ENCODE measurements at places on chromosomes 16 and 17.
A peak's percentile ranks its signal among the peaks of the same experiment; 100 is the strongest.

GRCh38 chr16:67749436-67750078, 30.4 kb upstream of the GFOD2 start:
- DNase-seq, result no peak

DNA sequence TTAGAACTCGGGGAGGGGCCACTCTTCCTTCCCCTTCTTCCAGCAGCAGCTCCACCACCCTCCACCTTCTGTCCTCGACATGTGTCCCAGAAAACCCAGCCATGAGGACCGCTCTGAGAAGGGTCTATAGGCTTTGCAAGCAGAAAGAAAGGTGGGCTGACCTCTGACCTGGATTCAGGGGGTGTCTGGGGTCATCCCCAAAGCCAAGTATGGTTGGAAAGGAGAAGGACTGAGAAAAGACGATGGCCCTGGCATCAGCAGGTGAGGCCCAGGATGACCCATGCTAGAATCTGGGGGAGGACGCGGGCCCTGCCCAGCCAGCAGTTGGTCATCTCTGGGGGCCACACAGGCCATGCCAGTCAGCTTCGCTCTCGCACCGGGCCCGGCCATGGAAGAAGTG, 6.1 kb upstream of the SMIM5 start:
- no peak for DNase-seq

GRCh38 chr16:86508028-86508946, 2.0 kb upstream of the FOXF1 start:
- no peak for DNase-seq

- DNase-seq, result no peak
These were observed 9.8 kb downstream of the CA5A start for GRCh38 chr16:87926246-87927194.

GRCh38 chr17:5226940-5227878, 7.5 kb downstream of the SCIMP start:
- no peak for DNase-seq

- no peak for DNase-seq
These were observed 36.6 kb downstream of the TOM1L2 start for GRCh38 chr17:17935321-17936271.

DNA sequence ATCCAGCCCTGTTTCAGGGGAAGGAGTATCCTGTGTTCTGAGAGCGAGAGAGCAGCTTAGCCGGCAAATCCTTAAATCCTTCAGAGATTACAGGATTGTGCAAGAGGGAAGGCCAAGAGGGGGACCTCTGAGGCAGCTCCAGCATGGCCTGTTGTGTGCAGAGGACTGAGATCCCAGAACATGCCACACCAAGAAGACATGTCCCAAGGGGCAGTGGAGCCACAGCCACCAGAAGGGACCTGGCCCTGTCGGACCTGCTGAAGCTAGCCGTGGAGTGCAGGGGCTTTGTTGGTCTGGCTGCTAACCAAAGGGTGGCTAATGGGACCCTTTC, 1.6 kb upstream of the MRC2 start:
- DNase-seq, result no peak

GRCh38 chr16:1950047-1950446, 4.4 kb downstream of the RPL3L start:
- DNase-seq, result no peak

- DNase-seq, result peak; percentile 66
These were observed at the start of gene METTL26 for GRCh38 chr16:636206-637080. METTL26 (minus strand) TSS chr16:636305; CDS start chr16:636290, 15 bp downstream.

- DNase-seq, result no peak
These were observed 2.8 kb upstream of the XAF1 start for GRCh38 chr17:6753006-6753445.

- no peak for DNase-seq
These were observed 16.2 kb upstream of the NAGLU start for GRCh38 chr17:42519546-42520491.

- no peak for DNase-seq
These were observed 571 bp upstream of the NME1 start for GRCh38 chr17:51152766-51153209.

DNA sequence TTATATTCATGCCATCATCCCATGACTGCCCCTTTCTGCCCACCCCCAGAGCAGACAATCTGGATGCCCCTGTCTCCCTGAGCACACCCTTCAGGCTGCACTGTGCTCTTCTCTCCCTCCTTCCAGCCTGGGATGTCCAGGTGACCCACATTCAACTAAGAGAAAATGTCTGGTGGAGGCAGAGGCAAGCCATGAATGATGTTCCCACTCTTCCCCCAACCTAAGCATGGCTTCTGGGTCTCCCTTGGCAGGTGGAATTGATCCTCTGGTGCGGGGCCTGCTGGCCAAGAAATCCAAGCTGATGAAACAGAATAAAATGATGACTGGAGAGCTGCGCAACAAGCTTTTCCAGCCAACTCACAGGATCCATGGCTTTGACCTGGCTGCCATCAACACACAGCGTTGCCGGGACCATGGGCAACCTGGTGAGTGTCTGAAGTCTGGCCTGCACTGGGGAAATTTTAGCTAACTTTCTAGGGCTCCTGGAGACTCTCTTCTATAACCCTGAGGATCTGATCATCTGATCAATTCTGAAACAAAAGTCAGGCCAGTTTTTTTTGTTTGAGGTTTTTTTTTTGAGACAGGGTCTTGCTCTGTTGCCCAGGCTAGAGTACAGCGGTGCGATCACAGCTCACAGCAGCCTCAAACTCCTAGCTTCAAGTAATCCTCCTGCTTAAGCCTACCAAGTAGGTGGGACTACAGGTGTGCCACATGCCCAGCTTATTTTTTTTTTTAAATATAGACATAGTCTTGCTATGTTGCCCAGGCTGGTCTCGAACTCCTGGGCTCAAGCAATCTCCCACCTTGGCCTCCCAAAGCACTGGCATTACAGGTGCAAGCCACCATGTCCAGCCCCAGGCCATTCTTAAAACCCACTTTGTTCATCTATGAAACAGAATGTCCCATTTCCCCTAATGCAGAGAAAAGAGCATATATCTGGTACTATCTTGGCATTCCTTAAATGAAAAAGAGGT, 14.5 kb downstream of the MPO start:
- DNase-seq, result no peak

DNA sequence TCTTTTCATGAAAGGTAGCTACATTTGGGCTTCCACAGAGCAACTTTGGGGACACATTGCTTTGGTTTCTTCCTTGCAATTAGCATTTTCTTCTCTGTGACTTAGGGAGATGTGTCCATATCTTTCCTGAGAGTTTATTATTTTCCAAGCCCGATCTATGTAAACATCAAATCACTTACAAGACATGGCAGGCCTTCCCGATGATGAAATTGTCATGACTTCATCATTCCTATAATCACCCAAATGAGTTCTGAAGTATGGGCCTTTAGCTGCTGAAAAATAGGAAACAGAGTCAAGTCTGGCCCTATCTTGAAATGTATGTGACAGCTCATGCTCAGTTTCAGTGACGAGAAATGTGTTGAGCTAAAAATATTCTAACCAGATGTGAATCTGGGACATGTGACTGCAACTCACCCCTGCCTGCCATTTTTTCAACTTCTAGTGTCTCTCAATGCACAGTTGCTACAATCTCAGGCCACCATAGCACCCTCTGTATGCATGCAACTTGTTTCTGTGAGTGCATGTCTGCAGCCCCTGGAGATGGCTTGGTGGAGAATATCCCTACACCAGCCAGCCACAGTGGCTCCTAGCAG, 199.6 kb upstream of the MAF start:
- no peak for DNase-seq

GRCh38 chr17:29390851-29391631, 878 bp downstream of the TAOK1 start:
- DNase-seq, result no peak

DNA sequence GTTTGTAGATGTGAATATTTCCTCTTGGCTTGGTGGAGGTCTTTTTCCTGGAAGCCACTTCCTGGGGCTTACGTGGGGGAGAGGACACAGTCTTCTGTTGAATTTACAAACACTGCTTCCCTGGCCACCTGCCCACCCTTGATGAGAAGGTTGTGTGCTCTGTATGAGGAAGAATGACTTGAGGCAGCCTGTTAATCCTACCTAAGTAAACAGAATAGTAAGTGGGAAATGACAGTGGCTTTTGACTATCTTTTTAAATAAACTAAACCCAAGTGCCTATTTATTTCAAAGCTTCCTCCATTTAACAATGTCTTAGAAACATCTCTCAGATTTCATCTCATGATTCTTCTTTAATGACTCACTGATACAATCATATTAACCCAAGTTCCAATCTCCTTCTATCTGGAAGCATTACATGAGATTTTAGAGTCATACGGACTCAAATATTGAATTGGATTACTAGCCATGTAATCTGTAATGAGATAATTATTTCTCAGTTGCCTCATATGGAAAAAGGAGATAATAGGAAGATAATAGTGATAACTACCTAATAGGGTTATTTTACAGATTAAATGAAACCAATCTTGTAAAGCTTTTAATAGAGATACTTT, 96.6 kb upstream of the SMIM36 start:
- no peak for DNase-seq

DNA sequence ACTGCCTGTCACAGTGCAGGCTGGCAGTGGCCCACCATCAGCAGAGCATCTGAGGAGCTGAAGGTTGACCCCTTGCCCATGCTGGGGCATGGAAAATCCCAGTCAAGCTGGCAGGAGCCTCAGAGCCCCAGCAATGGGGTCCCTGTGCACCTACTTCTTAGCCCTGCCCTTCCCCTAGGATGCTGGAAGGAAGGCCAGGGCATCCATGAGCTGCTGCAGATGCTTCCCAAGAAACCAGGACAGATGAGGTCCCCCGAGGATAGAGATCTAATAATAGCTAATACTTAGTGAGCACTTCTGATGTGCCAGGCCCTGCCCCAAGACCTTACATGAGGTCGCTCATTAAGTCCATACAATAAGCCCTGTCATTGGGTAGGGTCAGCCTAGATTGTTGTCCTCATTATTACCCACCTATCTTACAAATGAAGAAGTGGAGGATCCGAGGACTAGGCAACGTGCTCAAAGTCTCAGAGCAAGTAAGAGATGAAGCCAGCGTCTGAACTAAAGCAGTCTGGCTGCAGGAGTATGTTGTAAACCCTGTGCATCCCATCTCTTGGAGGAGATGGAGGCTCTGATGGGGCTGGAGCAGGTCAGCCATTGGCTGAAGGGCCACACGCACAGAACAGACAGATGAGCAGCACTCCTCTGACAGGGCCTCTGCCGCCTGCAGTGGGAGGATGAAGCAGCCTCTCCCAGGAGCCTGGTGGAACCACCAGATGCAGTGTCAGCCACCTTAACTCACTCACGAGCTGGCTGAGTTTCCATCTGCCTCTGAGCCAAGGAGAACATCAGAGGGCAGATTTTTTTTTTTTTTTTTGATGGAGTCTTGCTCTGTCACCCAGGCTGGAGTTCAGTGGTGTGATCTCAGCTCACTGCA, 175.4 kb downstream of the WSCD1 start:
- DNase-seq, result no peak

GRCh38 chr16:16038950-16039349, 89.5 kb downstream of the ABCC1 start:
- no peak for DNase-seq

- no peak for DNase-seq
These were observed 13.3 kb downstream of the SOCS1 start for GRCh38 chr16:11242658-11243057.

DNA sequence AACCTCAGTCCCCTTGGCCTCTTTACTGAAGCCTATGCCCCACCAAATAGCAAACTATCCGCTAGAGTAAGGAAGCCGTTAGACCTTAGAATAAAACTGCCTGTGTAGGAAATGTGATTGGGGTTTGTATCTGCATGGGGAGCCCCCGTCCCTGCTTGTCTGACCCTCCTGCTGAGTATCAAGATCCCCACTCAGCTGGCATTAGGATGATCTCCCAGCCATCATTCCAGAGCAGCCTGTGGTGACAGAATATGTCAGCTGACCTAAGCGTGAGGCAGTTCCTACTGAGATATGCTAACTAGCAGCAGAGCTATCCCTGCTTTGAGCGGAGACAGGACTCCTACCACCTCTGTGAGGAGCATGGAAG, 645 bp upstream of the GFOD2 start:
- no peak for DNase-seq

DNA sequence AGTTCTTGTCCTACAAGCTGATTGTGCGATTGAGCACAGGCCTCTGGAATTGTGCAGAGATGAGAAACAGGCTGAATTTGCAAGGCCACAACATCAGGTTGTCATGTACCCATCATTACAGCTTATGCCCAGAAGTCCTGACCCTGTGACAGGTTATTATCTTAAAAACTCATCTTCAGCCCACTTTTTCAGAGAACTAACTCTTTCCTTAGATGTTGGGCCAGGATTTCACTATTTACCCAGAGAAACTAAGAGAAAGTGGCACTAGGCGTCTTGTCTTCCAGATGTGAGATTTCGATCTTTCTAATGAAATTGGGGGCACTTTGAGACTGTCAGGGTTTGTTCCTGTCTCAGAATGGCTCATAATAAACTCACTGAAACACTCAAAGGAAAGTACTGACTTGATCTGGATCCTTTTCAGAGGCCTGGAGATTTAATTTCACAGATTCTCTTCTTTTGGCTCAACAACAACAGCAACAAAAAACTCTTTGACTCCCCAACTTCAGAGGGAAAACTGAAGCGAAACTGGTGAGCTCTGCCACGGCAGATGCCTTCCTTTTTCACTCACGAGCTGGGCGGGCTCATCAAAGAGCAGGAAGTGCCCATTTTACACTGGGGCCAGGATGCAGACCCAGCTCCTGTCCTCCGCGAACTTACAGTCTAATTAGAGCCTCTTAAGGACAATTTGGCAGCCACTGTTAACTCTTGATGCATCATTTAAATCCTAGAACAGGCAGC, 17.7 kb upstream of the SLC12A3 start:
- DNase-seq, result no peak

- DNase-seq, result no peak
These were observed 12.3 kb downstream of the CANT1 start for GRCh38 chr17:78997231-78997741.

DNA sequence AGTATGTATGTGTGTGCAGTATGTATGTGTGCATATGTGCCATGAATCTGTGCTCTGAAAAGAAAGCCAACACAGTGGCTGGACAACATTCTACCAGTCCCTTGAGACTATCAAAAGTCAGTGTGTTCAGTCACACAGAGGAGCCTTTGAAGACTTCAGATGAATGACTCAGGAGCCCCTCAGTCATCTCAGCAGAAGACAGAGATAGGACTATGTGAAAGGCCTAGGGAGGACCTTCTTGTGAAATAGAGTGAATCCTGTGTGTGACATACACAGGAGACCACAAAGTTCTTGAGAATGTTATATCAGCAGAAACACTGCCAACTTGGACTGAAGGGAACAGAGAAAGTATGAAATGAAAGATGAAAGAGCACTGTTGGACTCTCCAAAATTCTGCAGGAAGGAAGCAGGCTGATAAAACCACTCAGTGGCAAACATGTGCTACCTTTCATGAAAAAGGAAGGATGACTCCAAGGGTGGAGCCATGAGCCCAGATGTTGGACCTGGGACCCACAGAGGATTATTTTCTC, 108.4 kb downstream of the METRNL start:
- no peak for DNase-seq

Measured in NCI-H1048 (cell line).